ENCODE measurements at places on chromosomes 12 and 14. TPM values are rescaled to one million over a fixed set of nuclear protein-coding genes. Genes with fewer than 3 reads are reported as not detected.

The PGF gene
- 0.63 TPM for polyA plus RNA-seq

The MIPOL1 gene
- 7.0 TPM for polyA plus RNA-seq

The DPF3 gene
- polyA plus RNA-seq, result 18.1 TPM

The STON2 gene
- not detected for polyA plus RNA-seq

The PPP1CC gene
- polyA plus RNA-seq, result 167 TPM

The PYGL gene
- 60.4 TPM for polyA plus RNA-seq

The HAL gene
- polyA plus RNA-seq, result 0.06 TPM

The KRT75 gene
- polyA plus RNA-seq, result not detected

The FOXN4 gene
- not detected for polyA plus RNA-seq

The PTPRB gene
- 0.04 TPM for polyA plus RNA-seq

The LBHD2 gene
- not detected for polyA plus RNA-seq

The SPRYD4 gene
- polyA plus RNA-seq, result 2.0 TPM

The PZP gene
- not detected for polyA plus RNA-seq

The KRT77 gene
- not detected for polyA plus RNA-seq

The IL22 gene
- not detected for polyA plus RNA-seq

The GPRC5A gene
- polyA plus RNA-seq, result 118 TPM

The GPR162 gene
- 7.6 TPM for polyA plus RNA-seq

The WIF1 gene
- polyA plus RNA-seq, result not detected

The SIX4 gene
- polyA plus RNA-seq, result 21.8 TPM

The PRKD1 gene
- 24.5 TPM for polyA plus RNA-seq

The TMEM63C gene
- polyA plus RNA-seq, result not detected

The INF2 gene
- 14.9 TPM for polyA plus RNA-seq

The LMNTD1 gene
- 0.57 TPM for polyA plus RNA-seq

The NCAPD2 gene
- 36.1 TPM for polyA plus RNA-seq

The OR4E2 gene
- polyA plus RNA-seq, result not detected

The CRIP1 gene
- 0.74 TPM for polyA plus RNA-seq

The PRMT5 gene
- 133 TPM for polyA plus RNA-seq

The PRIMA1 gene
- polyA plus RNA-seq, result not detected

The ZNF140 gene
- polyA plus RNA-seq, result 17.6 TPM

The TMEM229B gene
- 0.07 TPM for polyA plus RNA-seq

The ACOT2 gene
- 30.5 TPM for polyA plus RNA-seq

The DCN gene
- 4,723 TPM for polyA plus RNA-seq

The RFX4 gene
- not detected for polyA plus RNA-seq

The CAPZA3 gene
- polyA plus RNA-seq, result not detected

The CHST11 gene
- polyA plus RNA-seq, result 3.6 TPM

The AMN gene
- 0.06 TPM for polyA plus RNA-seq

The SLC7A8 gene
- polyA plus RNA-seq, result 1.4 TPM

The CCDC196 gene
- polyA plus RNA-seq, result not detected

The KCNJ8 gene
- polyA plus RNA-seq, result 5.3 TPM

The PLEKHH1 gene
- 0.15 TPM for polyA plus RNA-seq

The PROX2 gene
- not detected for polyA plus RNA-seq
